GM06990 (cell line): ENCODE measurements at places on chromosomes 2 and 18.

DNA sequence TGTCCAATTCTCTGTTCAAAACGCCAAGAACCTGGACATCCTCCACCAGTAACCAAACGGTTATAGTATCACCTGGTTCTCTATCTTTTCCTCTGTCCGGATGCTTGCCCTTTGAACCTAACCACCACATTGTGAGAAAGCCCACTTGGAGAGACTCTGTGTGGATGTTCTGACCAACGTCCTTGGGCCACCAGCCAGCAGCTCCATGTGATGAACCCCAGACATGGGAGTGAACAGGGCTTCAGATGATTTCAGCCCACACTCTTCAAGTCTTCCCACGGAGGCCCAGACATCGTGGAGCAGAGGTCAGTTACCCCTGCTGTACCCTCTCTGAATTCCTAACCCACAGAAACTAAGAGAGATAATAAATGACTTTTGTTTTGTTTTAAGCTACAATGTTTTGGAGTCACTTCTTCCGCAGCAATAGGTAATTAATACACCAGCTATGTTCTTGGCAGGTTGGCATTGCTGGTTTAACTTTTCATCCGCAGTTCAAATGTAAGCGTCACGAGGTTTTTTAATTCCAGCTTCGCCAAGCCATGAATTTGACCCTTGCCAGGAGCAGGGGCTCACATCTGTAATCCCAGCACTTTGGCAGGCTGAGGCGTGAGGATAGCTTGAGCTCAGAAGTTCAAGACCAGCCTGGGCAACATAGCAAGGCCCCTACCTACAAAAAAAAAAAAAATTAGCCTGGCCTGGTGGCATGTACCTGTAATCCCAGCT lies 36.1 kb upstream of the ZNF532 start:
- DNase-seq: no peak

GRCh38 chr18:8114480-8114879 lies 494.8 kb upstream of the RAB12 start:
- DNase-seq: no peak

GRCh38 chr2:235493775-235494715 lies at the start of gene AGAP1:
AGAP1 (plus strand) TSS chr2:235494043.
- DNase-seq: peak; percentile 45

DNA sequence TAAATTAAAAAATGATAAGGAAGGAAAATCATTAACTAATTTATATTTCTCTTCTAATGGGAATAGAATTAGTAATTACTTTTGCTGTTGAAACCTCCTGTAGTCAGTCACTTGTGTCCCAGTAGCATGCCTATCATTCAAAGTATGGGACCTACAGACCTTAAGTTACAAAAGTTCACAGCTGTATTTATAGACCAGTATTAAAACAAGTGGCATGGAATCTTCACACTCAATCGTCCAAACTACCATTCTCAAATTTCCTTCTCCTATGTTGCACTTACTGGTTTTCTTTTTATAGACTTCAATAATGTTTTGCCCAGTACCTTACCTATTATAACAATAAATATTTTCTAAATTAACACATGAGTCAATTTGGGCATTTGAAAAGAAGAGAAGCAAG lies 639.9 kb downstream of the ERBB4 start:
- no peak for DNase-seq

- DNase-seq: no peak
Observed at GRCh38 chr18:63292831-63293683, 26.5 kb downstream of the BCL2 start.

DNA sequence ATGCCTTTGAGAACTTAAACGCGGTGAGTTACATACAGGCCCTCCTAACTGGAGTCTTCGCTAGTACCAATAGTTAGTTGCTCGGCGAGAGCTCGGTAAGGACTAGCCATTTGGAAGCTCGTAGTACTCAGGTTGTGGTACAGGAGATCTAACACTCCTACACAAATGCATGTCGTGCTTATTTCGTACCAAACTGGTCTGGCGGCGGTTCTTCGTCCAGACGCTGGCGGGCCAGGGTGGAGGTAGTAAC lies 346 bp upstream of the VRK2 start:
- DNase-seq: no peak

- DNase-seq: peak; percentile 33
Observed at GRCh38 chr2:230849633-230850357, 14.9 kb upstream of the ITM2C start.

- no peak for DNase-seq
Observed at GRCh38 chr2:36678856-36679255, 17.7 kb upstream of the VIT start.

GRCh38 chr2:44120428-44120827 lies 48.2 kb upstream of the PPM1B start:
- no peak for DNase-seq

DNA sequence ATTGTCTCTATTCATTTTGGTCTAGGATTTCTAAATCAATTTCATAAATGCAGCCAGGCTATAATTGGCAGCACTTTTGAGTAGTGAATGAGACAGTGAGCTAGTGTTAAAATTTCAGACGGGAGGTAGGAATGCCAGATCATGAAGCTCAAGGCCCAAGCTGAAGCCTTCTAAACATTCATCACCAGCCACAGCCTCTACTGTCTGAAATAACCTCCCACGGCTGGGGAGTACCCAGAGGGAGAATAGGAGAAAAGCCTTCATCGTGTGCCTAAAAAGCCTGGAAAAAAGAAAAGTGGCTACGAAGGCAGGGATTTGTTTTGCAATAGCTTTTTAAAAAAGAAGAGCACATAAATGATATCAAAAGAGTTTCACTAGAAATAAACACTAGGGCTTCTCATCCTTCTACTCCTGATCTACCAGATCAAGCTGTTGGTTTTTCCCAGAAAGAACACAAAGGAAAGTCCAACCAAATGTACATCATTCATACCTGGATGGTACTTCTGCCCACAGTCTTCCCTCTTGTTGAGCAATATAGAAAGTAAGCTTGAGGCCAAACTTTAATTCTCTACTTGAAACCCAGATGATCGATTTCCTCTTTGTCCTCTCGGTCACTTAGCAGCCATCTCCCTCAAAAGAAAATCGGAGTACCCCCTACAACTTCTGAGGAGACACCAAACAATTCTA lies 48.1 kb upstream of the SLC39A10 start:
- DNase-seq: no peak

- DNase-seq: no peak
Observed at GRCh38 chr2:176107731-176108181, 676 bp downstream of the HOXD11 start.
